ENCODE measurements at places on chromosomes 2 and 18.

- no peak for DNase-seq
Observed at GRCh38 chr2:422676-423435, 135.0 kb upstream of the ALKAL2 start.

DNA sequence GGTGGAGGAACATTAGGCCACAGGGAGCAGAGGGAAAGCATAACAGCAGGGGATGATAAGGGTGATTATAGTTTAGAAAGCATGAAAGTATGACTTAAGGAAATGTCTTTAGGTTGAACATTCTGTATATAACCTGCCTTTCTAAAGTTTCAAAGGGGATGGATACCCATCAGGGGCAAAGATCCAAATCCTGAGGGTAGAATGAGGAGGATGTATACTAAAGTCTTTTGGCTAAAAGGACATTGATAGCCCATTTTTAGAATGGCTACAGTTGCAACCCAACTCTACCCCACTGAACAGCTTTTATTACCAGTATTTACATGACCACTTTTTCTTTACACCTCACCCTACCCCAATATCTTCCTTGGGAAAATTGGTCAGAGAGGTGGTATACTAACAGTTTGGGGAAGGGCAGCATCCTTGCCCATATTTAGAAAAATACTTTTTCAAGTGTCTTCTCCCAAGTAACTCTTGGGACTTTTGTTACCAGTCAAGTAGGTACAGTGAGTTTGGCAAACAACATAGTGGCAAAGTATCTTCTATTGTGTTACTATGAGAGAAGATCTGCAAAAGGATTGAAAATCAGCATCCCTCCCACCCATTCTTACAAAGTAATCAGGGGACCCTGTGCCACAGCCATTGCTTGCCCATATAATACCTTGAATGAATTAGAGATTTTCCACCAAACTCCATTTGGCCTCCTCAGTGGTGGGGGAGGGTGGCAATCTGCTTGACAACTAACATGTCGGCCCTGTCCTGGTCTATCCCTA lies 8.3 kb downstream of the MAT2A start:
- DNase-seq, result no peak

DNA sequence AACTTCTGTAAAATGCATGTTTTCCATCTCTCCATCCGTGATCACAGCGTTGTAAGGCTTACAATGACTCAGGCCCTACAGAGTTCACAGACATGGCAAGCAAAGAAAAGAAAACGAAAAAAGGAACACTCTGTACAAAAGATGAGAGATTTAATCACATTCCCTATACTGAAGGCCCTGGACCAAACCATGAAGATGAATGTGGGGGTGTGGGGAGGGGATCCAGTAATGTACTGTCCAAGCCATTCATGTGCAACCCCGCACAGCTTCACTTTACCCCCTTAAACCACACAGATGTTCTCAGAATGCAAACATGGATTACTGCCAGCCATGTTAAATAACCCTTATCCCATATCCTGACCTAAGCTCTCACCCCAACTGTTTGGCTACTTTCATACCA lies 391.1 kb downstream of the NCKAP5 start:
- no peak for DNase-seq

- no peak for DNase-seq
Observed at GRCh38 chr2:105610576-105611332, 134.0 kb upstream of the NCK2 start.

- DNase-seq, result no peak
Observed at GRCh38 chr18:10939822-10940221, 209.5 kb downstream of the PIEZO2 start.

- DNase-seq, result no peak
Observed at GRCh38 chr2:97932975-97933662, 62.6 kb downstream of the TMEM131 start.

DNA sequence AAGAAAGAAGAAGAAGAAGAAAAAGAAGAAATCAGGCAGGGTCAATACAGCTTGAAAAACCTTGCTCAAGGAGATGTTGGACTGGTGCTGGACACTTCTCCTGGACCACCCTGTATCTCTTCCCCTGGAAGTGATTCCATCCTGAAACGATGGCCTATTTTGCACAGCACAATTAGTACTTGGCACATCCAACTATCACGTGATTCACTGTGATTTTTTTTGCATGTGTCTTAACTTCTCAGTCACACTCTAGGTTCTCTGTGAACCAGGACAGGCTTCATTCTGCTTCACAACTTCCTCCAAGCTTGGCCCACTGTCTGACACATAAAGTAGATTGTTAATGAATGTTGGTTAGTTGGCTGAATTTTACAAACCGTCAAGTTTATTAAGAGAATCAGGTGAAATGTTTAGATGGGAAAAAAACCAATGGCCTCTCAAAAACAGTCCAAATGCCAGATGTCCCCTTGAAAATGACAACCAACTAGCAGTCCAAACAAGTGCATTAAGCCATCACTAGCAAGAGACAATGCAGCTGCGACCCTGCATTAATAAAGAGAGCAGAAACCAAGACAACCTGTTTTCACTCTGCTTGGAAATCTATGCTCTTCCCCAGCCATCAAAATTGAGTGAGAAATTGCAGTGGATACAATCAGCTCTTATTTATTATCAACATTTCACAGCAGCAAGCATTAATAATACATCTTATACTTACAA lies 300.0 kb upstream of the CHAC2 start:
- DNase-seq, result no peak

- no peak for DNase-seq
Observed at GRCh38 chr2:237835372-237835771, 24.1 kb upstream of the RAMP1 start.

GRCh38 chr2:10083692-10084211 lies 3.5 kb upstream of the CYS1 start:
- DNase-seq, result no peak

- DNase-seq, result no peak
Observed at GRCh38 chr18:77067291-77068061, 65.1 kb downstream of the MBP start.

DNA sequence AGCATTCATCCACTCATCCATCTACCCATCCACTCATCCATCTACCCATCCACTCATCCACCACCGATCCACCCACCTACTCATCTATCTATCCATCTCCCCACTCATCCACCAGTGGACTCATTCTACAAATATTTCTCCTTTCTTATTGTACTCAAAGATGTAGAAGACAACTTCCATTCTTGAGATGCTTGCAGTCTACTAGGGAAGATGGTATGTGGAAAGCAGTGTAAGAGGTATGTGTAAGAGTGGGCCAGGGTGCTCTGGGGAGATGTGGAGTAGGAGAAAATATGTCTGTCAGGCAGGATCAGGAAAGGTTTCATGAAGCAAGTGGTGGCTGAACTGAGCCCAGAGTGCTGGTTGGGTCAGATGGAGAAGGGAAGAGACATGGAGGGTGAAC lies 150.8 kb downstream of the CELF4 start:
- no peak for DNase-seq

DNA sequence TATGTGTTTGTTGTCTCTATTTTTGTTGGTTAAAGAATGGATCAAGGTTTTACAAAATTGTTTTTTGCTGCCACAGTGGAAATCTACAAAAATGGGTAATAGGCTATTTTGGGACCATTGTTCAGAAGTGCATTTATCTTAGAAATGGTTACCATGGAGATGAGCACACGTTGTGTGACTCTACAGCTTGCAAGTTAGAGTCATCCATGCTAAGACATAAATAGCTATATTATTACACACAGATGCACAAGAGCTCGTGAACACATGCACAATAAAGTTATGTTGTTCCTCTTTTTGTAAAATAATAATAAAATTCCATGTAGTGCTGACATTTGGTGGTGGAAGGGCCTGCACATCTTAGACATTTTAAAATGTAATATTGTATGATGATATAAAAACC lies 15.5 kb upstream of the DUSP19 start:
- no peak for DNase-seq

- no peak for DNase-seq
Observed at GRCh38 chr2:20687260-20687832, 20.4 kb downstream of the GDF7 start.

GRCh38 chr2:40540026-40540425 lies 88.1 kb upstream of the SLC8A1 start:
- no peak for DNase-seq

DNA sequence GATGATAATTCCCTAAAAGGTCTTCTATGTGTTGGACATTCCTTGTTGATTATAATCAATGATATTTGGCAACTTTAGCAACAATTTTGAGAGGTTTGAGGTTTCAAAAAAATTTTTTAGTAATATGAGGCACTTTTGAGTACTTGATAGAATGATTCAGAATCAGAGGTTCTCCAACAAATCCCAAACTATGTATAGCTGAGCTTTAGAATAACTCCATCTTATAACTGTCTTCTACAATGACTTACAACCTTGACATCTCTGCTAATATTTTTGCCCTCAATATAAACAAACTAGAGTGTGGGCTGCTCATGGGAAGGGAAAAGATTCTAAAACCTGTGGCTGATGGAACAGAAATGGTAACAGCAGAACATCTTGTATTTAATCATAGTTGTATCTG lies 21.5 kb upstream of the SERPINB7 start:
- DNase-seq, result no peak

DNA sequence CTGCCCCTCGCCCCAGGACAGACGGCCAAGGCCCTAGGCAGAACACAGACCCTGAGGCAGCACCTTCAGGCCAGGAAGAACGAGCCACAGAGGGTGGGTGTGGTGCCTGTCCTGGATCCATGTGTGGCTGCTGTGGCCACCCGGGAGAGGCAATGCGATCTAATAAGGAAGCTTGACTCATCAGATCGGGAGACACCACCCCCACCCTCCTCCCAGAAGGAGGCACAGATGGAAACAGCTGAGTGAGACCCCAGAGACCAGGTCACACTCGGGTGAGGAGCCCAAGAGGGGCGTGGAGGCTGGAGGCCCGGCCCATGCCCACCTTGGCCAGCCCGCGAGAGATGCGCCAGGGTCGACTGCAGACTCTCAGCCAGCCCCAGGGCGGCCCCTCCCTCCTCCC lies 20.3 kb downstream of the KCNG2 start:
- DNase-seq, result no peak

DNA sequence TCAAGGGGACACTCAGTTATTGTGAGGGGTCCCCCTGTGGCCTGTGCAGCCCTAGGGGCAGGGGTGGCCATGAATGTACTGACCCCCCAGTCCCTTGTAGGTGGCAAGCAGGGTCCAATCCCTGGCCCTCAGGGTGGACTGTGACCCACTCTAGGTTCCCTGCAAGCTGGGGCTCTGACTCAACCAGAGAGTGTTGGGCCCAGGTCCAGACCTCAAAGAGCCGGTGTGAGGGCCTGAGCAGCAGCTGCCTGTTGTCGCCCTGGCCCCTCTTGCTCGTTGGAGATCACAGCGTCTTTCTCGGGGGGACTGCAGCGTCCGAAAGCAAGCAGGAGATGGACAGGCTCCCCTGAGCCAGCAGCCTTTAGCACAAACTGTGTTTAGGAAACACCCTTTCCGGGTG lies 66.8 kb upstream of the ATG16L1 start:
- DNase-seq, result no peak

DNA sequence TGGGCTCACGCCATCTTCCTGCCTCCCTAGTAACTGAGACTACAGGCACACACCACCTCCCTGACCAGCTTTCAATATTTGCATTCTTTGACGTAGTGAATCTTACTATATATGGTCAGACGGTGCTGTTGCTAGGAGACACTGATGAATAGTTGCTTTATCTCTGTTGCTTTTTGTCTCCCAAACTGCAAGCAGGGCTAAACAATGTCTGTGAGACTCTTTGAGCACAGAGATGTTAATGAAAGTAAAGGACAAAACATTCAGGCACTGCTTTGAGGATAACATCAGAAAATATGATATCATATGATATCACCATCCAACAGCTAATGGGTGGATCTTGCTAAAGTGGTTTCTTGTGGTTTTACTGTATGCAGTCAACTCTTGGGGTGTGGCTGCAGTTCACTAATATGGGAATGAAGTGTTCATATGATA lies 43.0 kb downstream of the EMILIN2 start:
- DNase-seq, result no peak

DNA sequence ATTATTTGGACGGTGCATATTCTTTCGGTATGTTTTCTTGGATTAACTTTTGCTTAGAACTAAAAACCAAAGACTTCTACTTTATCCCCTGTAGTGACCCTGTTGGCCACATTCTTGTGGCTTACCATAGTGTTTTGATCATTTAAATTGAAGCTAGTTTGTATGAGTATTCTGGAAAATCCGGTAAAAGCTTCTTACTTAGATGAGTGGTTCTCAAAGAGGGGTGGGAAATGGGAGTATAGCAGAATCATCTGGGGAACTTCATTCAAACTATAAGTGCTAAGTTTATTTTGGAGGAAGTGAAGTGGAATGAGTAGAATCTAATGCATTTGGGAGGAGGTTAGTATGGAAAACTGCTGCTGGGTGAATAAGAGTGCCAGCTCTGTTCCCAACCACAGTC lies 3.8 kb downstream of the PPP1CB start:
- DNase-seq, result no peak

GRCh38 chr2:72999729-73000725 lies 71.5 kb downstream of the SFXN5 start:
- DNase-seq, result no peak

GRCh38 chr2:208279236-208279635 lies 13.2 kb downstream of the PIKFYVE start:
- no peak for DNase-seq

DNA sequence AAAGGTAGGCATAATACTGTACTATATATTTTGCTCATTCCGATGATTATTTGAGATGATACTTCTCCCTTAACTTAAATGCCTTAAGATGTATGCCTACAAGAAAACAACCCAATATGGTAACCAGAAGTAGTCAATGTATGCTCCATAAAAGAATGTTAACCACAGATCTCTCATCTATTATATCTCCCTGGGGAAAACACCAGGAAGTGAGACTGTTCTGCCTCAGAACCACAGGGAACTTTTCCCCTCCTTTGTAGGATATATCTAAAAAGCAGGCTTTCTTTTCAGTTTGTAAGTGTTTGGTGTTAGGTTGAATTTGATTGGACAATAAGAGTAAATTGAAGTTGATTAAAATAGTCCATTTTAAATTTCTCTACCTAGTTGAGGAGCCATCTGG lies 1160.5 kb upstream of the NXPH2 start:
- no peak for DNase-seq

DNA sequence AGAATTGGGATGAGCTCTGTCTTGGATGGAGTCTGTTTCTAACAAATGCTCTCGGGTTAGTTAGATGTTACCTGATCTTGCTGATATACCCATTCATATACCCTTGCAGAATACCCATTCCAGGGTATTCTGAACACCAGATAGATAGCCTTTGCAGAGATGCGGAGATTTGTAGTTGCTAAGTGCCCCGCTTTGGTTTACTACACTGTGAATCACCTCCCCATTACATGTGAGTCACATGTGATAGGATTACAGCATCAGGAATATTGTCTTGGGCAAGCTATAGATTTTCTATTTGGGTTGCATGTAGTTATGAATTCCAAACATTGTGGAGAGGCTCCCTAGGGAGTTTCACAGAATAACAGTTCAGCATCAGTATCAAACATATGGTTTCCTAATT lies 3.8 kb downstream of the VSNL1 start:
- no peak for DNase-seq

Data from hypothalamus (tissue), 51 donors.